NT2/D1 (cell line): ENCODE measurements at places on chromosomes 11 and 22.
A peak's percentile ranks its signal among the peaks of the same experiment; 100 is the strongest.

- DNase-seq: no peak
These were observed 14.9 kb downstream of the DNAJB13 start for GRCh38 chr11:73965764-73966121.

GRCh38 chr11:43948341-43949225, 6.1 kb downstream of the C11orf96 start:
- DNase-seq: no peak

GRCh38 chr22:46007848-46008261, 30.9 kb upstream of the WNT7B start:
- no peak for DNase-seq

DNA sequence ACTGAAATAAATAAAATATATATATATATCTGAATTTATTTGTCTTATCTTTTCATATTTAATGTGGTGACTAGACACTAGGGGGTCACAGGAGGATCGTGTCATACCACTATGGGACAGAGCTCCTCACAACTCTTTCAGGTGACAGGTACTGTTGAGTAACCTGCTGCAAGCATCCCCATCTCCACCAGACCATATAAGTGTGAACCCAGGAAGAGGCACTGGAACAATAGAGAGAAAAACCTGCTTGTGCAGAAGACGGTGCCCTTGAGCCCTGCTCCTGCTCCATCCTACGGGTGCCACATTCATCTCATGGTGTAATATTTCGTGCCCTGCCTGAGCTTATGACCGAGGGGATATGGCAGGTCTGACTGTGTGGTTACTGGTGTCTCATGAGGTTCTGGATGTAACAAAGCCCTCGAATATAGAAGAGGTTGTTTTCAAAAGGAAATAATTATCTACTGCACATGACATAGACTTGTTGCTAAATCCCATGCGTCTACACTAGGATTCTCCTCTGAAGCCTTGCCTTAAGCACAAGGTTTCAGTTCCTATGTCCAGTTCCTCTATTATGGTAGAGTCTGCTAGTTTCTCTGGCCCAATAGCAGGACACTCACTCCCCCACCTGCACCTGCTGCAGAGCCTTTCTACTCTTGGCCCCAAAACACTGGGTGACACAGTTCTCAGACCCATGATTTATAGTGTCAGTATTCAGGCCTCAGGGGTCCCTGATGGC, 70.4 kb downstream of the GGTLC2 start:
- no peak for DNase-seq

DNA sequence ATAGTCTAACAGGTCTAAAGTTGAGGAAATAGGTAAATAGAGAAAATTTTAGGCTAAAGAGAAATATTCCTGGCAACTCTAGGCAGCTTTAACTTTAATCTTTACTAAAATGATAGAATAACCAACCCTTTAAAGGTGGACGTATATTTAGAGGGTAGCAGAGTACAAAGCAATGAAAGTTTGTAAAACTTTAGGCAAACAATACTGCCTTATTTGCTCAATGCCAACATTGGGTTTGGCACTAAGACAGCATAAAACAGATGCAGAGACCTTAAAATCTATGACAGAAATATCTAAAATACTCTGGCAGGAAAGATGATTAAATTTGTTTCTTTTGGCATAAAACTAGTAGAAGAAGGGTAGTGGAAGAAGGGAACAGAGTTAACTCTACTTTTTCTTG, 70.7 kb downstream of the EMSY start:
- DNase-seq: no peak

DNA sequence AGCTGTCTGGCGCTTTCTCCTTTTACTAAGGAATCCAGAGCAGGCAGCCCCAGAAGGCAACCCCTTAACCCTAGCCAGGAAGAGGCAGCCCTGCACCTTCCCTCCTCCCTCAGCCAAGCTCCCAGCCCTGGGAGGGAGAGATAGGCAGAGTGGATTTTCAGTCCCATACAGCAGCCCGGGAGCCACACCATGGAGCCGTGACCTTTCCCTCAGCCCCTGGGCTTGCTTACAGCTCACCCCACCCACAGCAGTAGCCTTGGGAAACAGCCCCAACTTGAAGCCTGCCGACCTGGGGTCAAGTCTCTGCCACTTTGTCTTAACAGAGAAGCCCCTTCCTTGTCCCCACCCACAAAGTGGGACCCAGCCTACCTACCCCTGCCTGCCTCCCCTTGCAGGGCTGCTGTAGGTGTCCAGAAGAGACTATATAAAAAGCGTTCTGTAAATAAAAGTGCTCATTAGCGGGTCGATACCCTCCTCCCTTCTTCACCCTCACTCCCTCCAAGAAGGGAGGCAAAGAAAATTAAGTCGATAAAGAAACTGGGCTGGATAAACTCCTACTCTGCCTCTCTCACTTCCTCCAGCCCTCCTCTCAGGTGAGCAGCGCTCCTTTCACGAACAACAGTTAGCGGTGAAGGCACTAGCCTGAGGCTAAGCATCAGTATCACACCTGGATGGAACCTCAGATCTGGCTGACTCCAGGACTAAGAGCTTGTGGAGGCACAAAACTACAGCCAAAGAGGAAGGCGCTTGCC, 4.2 kb downstream of the TST start:
- DNase-seq: no peak

- DNase-seq: no peak
These were observed 15.3 kb upstream of the MUC5B start for GRCh38 chr11:1207401-1208143.

DNA sequence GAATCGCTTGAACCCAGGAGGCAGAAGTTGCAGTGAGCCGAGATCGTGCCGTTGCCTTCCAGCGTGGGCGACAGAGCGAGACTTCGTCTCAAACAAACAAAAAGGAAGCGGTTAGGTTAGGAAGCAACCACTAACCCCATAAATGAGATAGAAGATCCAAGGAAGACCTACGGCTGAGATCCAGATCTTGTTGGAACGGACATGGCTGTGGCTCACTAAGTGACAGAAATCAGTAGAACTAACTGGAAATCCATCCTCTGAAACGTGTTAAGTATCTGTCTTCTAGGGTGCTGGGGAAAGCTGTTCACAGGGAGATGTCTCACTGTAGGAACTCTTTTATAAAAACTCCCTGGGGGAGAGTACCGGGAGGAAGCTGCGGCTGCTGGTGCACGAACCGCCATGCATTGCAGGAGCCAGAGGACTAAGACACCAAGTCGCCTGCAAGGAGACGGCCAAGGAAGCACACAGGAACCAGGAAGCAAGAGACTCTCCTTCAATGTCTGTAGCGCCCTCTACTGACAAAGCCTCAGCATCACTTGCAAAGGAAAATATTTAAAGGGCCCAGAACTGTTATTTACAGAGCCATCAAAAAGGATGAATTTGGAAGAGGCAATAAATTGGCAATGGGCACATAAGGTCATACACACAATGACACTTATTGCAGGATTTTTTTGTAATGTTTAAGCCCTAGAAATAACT, 16.9 kb upstream of the SPTY2D1 start:
- DNase-seq: peak; percentile 43

DNA sequence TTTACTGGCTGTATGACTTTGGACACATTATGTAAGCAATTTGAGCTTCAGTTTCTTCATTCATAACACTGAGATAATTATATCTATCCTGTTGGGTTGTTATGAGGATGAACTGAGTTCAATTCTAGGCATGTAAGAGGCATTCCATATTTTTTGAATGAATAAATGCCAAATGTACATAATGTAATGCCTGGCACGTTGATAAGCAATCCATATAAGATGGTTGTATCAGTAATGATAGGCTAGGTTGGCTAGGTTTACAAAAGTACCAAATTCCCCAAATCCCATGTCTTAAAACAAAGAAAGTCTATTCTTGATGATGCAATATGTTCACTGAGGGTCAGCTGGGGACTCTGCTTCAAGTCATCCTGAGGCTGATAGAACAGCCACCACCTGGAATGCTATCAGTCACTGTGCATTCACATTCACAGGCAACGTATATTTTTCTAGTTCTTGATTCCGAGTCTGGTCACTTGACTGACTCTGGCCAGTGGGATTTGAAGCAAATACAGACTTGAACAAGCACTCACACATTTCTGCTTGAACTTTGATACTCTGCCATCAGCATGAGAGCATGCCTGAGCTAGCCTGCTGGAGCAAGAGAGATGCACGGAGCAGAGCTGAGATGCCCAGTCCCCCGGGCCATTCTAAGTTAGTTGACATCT, 104.0 kb upstream of the TIMP3 start:
- no peak for DNase-seq

- DNase-seq: no peak
These were observed 620.3 kb downstream of the NELL1 start for GRCh38 chr11:21289686-21290085.

DNA sequence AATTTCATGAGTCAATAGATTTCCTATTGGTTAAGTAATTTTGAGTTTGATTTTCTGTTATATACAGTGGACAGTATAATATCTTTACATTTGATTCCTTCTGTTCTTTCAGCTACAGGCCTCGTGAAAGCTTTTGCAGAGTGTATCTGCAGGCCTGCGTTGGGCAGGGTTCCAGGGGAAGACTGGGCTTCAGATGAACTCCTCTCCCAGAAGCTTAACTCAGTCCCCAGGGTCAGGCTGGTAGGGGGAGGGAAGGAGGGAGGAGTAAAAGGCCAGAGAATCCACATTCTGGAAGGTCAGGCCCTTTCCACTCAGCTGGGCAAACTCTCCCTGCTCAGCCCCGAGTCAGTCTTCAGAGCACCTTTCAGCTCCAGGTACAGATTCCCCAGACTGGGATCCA, 100.4 kb upstream of the NECTIN1 start:
- no peak for DNase-seq
